Stimulated activated CD8-positive, alpha-beta memory T cell treated with anti-CD3 and anti-CD28 coated beads, Interleukin-7, amount 100 ng/mL, for 24 hours (primary cell): ENCODE measurements at places on chromosomes 1 and 21.
A peak's percentile ranks its signal among the peaks of the same experiment; 100 is the strongest.

DNA sequence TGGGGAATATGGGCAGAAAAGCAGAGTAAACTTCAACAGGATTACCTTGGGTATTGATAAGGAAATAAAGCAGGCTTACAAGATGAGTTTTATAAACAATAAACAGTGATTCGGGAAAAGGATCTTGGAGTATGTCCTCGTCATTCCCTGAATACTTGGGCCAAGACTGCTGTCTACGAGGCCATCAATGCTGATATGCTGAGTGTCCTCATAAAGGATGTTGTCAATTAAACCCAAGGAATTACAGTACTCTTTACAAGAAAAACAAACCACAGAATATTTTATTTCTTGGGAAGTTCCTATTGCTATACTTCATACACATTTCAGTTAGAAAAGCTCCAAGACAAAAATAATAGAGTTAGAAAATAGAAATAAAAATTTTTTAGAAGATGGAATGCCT is 34.9 kb downstream of the ATP1B1 start:
- no peak for DNase-seq

DNA sequence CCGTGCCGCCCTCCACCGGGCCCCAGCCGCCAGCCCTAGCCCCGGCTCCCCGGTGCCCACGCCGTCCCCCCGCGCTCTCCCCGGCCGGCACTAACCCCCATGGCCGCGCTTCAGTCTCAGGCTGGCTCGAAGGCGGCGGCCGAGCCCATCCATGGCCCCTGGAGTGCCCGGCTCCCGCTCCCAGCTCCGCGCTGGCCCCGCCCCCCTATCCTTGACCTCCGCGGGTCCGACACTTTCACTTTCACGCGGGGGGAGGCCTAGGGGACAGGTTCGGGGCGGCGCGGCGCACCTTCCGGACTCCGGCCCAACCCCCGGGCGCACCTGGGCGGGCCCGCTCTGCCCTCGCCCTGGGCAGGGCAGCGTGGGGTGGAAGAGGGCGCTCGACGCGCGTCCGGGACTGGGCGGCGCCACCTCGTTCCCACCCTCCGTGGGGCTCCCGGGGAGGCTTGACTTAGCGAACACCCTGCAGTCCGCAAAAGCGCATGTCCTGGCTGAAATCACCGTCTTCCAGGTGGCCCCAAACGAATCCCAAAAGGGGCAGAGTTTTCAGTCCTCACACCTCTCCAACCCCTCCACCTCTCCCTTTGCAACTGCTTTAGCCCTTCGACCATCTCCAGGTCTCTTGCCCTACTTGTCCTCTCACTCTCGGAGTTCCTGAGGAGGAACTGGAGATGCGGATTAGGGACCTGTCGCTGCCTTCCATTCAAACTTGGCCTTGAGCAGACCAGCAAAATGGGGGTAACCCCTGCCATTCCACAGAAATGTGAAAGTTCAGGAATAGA is 3.9 kb upstream of the DENND2D start:
- peak; percentile 34 for DNase-seq

DNA sequence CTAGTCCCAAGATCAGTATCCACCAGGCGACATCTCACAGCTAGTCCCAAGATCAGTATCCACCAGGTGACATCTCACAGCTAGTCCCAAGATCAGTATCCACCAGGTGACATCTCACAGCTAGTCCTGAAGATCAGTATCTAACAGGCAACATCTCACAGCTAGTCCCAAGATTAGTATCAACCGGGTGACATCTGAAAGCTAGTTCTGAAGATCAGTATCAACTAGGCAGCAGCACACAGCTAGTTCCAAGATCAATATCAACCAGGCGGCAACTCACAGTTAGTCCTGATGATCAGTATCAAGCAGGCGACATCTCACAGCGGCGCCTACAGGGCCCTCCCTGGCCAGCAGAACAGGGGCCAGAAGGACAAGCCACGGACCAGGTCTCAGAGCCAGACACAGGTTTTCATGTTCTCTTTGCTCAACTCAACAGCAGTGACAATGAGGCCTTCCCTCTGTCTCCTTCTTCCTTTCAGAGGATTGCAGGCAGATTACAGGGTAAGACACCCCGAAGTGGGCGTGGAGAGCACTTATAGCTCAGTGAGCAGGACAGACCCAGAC is 32.5 kb downstream of the NPHP4 start:
- no peak for DNase-seq

DNA sequence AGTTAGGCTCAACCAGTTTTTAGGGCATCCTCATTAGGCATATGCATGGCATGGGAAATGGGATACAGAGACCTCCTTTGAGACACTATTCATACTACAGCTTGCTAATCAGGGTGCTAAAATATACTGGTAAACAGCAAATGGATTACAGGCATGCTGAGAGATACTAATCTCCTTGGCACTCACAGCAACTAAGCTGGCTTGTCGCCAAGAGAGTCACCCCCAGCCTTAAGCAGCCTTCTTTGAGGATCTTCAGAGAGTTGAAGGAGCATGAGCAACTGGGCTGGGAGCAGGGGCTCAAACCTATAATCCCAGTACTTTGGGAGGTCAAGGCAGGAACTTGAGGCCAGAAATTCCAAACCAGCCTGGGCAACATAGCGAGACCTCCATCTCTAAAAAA is 120.1 kb upstream of the NR5A2 start:
- no peak for DNase-seq
